CD4-positive, alpha-beta T cell treated with Interleukin-12 subunit alpha and Interleukin-12 subunit beta, for 1 hour (primary cell): ENCODE measurements at places on chromosomes 13 and 19.

- no peak for DNase-seq
Observed at GRCh38 chr13:112205990-112206389, 139.0 kb downstream of the SOX1 start.

GRCh38 chr19:43798546-43799409 is 3.5 kb downstream of the LYPD5 start:
- DNase-seq = peak; percentile 45

GRCh38 chr13:85601526-85601925 is 197.7 kb downstream of the SLITRK6 start:
- DNase-seq = no peak

GRCh38 chr19:40165362-40165937 is 25.8 kb upstream of the MAP3K10 start:
- peak; percentile 68 for DNase-seq

DNA sequence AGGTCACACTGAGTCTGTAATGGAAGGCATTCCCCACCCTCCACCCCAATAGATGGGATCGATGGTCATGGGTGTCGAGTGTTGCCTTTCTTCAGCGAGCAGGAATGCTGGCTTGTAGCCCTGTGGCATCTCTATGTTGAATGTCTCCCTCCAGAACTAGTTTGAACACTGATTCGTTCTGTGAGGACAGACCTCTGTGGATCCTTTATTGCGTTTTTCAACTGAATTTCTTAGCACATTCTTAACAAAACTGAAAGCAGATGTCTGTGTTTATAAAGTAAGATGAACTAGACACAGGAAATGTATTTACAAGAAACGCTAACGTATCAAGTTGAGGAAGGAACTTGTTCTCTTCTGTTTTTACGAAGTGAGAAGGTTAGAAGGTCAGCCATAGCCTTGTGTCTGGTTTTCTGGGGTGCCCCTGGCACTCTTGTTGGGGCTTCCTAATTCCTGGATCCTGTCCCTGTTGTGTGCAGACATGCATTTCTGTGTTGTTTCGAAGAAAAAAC is 36.8 kb upstream of the TM9SF2 start:
- peak; percentile 2 for DNase-seq

DNA sequence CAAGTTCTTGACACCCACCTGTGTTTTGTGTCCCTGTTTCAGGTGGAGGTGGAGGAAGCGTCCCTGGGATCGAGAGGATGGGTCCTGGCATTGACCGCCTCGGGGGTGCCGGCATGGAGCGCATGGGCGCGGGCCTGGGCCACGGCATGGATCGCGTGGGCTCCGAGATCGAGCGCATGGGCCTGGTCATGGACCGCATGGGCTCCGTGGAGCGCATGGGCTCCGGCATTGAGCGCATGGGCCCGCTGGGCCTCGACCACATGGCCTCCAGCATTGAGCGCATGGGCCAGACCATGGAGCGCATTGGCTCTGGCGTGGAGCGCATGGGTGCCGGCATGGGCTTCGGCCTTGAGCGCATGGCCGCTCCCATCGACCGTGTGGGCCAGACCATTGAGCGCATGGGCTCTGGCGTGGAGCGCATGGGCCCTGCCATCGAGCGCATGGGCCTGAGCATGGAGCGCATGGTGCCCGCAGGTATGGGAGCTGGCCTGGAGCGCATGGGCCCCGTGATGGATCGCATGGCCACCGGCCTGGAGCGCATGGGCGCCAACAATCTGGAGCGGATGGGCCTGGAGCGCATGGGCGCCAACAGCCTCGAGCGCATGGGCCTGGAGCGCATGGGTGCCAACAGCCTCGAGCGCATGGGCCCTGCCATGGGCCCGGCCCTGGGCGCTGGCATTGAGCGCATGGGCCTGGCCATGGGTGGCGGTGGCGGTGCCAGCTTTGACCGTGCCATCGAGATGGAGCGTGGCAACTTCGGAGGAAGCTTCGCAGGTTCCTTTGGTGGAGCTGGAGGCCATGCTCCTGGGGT is 16.7 kb downstream of the PRAM1 start:
- DNase-seq = no peak

- DNase-seq = no peak
Observed at GRCh38 chr19:11626252-11626651, 29.0 kb downstream of the ZNF627 start.

- DNase-seq = no peak
Observed at GRCh38 chr13:49112782-49113525, 107.2 kb upstream of the MLNR start.

DNA sequence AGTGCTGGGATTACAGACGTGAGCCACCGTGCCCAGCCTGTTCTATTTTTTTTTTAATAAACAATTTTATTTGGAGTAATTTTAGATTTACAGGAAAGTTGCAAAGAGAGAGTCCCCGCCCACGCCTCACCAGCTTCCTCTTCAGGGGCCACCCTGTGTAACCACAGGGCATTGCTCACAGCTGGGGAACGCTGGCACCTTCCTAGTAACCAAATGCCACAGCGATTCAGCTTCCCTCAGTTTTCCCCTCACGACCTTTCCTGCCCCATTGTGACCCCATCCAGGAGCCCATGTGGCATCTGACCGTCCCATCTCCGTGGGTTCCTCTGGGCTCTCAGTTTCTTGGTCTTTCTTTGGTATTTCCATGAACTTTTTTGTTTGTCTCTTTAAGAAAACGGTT is 83.9 kb downstream of the GNG7 start:
- DNase-seq = peak; percentile 69

- peak; percentile 84 for DNase-seq
Observed at GRCh38 chr19:46728693-46729339, 11.9 kb upstream of the PRKD2 start.

GRCh38 chr19:12287958-12288500 is 6.7 kb downstream of the ZNF44 start:
- DNase-seq = no peak

DNA sequence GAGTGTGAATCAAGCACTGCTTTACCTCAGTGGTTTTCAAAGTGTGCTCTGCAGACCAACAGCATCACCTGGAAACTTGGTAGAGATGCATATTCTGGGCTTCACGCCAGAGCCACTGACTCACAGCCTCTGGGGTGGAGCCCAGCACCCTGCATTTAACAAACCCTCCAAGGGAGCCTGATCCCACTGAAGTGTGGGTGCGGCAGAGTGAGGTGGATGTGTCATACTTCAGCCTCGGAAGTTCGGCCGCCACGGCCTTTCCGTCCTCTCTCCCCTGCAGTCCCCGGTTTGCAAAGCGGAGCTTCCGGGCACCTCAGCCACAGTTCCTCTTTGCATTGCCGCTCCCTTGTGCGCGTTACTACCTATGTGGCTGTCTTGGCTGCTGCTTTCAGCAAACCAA is 33.3 kb upstream of the MICU2 start:
- peak; percentile 14 for DNase-seq
